ENCODE measurements at places on chromosomes 1 and 21.
A peak's percentile ranks its signal among the peaks of the same experiment; 100 is the strongest.

- no peak for DNase-seq
These were observed 2.5 kb downstream of the FCRL4 start for GRCh38 chr1:157595356-157595755.

- DNase-seq = peak; percentile 42
These were observed 113.3 kb upstream of the PTGFR start for GRCh38 chr1:78377356-78377928.

DNA sequence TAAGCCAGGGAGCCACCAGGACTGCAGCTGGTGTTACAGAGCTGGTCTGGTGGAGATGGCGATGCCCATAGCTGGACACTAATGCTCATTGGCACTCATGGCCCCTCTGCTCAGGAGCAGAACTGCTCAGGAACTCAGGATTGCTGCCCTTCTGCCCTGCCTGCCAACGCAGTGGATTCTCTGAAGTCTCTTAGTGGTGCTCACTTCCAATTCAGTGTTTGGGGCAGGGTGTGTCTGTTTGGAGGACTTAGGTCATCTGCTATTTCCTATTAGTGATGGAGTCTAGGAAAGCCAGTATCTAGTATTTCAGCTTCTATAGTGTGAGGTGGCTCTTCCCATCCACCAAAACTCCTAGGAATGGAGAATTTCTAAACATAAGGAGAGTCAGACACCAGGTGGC lies 29.1 kb downstream of the S100A10 start:
- DNase-seq = no peak

DNA sequence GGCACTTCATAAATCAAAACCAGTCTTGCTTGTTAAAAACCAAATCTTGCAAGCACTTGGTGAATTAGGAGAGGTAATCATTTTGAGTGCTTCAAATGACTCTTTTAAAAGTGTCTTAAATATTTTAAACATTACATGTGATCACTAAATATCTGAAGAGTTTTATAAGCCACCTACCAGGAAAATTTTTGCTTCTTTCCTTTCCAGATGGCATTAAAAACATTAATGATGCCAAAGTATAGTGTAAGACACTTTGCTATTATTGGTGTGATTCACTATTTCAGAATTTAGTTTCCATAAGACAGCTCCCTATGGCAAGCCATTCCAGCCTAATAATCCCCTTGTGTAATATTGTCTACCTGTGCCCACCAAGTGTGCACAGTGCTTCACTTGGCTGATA lies 548.8 kb upstream of the ADAMTS5 start:
- DNase-seq = no peak

- peak; percentile 74 for DNase-seq
These were observed 19.4 kb upstream of the KIF21B start for GRCh38 chr1:201042779-201043461.

DNA sequence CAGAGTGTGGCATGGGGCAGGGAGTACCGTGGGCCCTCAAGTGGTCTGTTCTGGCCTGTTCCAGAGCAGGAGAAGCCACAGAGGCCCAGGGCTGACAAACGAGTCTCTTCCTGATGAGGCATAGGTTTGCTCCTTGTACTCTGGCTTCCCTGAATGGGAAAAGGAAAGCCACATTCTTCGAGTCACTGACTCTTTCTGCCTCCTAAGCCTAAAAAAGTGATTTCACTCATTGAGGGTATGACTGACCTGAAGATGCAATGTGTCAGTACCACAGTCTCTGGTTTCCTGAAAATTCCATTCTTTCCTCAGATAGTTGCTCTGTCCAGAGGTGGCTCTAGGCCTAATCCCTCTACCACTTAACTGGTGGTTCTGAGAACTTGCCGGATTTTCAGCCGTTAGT lies 92.3 kb downstream of the KCNN3 start:
- no peak for DNase-seq

- no peak for DNase-seq
These were observed 82.1 kb downstream of the ADARB1 start for GRCh38 chr21:45156459-45156858.

DNA sequence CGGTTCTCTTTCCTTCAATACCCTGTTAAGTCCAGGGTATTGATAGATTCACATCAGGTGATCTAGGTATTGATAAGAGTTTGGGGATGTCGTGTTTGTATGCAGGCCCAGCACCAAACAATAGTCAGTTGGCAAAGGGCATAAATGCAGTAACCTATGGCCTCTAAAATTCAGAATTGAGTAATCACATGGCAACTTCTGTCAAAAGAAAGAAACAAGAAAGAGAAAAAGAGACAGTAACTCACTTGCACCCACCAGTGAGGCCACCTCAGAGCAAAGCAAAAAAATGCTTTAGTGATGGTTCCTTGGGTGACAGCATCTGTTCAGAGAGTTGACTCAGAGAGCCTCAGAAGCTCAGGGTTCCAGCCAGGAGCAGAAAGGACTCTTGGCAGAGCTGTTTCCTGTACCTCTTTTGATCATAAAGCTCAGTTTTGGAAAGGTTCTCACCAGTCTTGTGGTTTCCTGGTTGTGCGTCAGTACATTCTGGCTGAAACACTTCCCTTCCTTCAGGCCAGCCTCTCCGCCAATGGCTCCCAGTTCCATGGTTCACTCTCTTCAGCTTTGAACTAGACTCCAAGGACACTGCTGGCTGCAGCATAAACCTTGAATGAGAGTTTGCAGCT lies 70.1 kb upstream of the GORAB start:
- peak; percentile 82 for DNase-seq

DNA sequence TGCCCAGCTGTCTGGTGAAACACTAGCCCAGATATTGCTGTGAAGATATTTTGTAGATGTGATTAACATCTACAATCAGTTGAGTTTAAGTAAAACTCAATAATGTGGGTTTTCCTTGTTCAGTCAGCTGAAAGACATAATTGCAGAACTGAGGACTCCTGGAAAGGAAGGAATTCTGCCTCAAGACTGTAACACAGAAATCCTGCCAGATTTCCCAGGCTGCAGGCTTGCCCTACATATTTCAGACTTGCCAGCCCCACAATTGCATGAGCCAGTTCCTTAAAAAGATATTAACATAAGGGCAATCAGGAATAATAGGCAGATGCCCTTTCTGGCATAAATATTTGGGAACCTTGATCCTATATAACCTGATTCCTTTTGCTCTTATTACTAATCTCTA lies 14.2 kb upstream of the NIBAN1 start:
- DNase-seq = no peak

DNA sequence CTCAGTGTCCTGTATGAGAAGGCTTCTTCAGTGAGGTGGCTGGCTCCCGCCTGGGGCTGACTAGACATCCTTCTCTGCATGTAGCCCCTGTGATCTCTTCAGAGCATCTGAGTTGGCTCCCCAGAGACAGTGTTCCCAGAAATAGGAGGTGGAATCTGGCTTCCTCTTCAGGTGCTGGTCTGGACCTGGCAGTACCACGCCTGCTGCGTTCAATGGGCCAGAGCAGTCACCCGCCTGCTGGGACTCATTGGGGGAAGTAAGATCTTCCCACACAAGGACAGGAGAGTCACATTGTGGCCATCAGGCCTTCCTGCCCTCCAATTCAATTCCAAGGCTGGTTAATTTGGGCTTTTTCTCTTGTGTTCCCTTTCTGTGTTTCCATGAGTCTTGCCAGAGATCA lies 51.0 kb downstream of the ADARB1 start:
- DNase-seq = no peak

GRCh38 chr21:38712071-38712470 lies 93.7 kb upstream of the ETS2 start:
- DNase-seq = peak; percentile 57

DNA sequence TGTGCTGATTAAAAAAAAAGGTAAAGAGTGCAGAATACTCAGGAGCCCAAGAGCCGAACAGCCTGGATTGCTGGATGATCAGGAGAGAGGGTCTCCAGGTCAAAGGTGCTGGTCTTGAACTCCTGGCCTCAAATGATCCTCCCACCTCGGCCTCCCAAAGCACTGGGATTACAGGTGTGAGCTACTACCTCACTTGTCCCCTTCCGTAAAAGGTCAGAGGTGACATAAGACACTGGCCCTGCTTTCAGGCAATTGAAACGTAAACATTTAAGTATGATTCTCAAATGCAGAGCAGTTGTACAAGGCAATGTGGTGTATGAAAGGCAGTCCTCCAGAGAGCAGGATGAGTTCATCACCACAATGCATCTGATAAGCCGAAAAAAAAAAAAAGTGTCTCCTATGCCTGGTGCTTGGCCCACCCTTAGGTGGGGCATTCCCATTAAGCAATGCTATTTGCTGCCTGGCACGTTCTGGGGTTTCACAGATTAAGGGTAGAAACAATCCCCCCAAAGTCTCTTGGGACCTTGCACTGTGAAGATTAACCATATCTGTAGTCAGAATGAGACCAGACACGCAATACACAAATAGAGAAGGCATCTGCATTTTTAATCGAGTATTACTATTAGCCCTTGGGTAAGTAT lies 47.7 kb downstream of the PARP1 start:
- no peak for DNase-seq

- peak; percentile 51 for DNase-seq
These were observed 750 bp downstream of the NECAP2 start for GRCh38 chr1:16441282-16441665.

DNA sequence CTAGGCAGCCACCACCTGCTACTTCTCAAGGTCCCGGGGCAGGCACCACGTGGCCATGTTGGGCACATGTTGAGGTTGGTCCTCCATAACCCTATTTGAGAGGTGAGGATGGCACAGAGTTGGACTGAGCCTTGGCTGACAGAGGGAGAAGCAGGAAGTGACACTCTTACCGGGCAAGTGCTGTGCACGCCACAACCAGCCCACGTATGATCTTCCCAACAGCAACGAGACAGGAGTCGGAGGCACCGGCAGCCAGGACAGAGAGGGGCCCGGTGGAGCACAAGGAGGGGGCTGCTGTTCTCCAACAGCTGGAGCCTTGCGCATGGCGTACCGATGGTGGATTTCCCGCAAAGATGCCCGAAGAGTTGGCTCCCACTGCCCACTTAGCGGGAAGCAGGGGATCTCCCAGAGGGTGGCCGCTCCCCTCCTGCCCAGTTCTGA lies 3.4 kb downstream of the CLEC20A start:
- DNase-seq = no peak

- DNase-seq = no peak
These were observed 21.2 kb downstream of the MEF2D start for GRCh38 chr1:156479093-156480015.

GRCh38 chr1:242556276-242556675 lies 31.8 kb upstream of the PLD5 start:
- DNase-seq = no peak

DNA sequence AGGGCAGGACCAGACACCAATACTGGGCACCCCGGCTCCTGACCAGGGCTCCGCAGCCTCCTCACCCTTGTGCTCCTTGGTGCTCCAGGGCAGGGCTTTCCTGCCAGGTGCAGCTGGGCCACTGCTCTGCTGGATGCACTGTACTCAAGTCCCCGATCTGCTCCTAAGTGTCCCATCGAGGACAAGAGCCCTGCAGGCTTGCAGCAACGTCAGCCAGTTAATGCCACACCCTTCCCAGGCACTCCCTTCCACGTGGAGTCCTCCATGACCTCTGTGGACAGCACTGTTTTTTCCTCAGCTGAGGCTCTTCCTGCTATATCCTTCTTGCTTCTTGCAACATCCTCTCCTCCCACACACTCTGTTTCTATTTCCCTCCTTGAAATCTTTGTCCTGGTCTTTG lies 94.0 kb upstream of the NGF start:
- peak; percentile 30 for DNase-seq

- DNase-seq = peak; percentile 79
These were observed 166.8 kb upstream of the IVNS1ABP start for GRCh38 chr1:185483664-185484450.

DNA sequence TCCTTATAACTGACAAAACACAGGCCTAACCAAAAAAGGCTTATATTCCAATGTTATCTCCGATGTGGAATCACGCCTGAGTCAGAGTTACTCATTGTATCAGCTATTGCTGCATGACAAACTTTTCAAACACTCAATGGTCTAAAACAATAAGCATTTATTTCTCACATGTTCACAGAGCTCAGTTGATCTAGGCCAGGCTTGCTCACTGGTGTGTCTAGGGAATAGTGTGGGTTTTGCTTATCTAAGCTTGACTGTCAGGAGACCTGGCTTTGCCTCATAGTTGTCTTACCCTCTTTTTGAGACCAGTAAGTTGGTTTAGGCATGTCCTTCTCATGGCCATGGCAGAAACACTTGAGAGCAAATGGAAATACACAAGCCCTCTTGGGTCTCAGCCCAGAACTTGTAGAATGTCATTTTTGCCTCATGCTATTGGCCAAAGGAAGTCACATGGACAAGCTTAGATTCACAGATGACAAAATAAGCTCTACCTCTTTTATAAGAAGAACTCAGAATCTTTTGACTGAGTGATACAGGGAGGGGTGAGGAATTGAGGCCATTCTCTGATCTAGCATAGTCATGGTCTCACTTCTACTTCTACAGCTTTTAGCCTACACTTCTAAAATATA lies 130.8 kb downstream of the HMCN1 start:
- peak; percentile 93 for DNase-seq

DNA sequence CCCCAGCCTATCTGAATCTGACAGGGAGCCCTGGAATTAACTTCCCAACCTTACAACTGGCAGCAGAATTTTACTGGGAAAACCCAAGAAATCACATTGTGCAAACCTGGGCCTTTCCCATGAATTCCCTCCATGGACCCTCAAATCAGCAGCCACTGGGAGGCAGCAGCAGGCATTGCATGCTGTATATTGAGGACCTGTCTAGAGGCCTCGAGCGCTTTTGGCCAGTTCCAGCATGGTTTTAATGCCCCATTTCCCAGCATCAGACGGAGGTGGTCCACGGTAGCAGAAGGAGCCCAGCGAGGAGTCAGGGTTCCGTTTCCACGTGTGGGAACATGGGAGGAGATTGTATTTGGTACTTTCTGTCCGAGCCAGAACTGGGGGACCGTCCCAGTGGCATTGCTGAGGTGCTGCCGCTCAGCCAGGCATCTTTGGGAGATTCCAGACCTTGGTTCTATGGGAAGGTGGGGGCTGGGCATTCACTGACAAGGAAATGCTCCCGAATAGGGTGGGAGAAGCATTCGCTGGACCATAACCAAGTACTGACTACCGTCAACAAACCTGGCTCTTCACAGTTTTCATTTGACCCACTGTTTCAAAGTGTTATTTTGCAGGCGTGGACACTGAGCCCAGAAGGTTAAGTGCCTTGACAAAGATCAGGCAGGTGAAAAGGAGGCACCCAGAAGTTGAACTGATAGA lies 15.9 kb downstream of the BMP8A start:
- DNase-seq = peak; percentile 47

- no peak for DNase-seq
These were observed 917.9 kb upstream of the B3GALT2 start for GRCh38 chr1:194104247-194104844.

DNA sequence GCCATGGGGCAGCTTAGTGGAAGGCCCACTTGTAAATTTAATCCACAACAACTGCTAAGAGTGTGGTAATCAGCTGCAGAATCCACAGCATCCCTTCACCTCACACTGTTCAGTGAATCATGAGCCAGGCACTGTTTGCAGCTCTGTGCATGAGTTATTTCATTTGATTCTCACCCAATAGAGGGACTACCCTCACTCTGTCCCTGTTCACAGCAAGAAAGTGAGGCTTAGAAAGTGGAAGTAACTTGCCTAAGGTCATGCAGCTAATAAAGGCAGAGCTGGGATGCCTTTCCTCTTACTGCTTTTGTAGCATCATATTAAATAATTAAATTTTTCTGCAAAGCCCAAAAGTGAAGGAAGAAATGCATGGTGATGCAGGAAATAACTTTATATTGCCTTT lies 346.5 kb upstream of the PLD5 start:
- DNase-seq = no peak

GRCh38 chr1:179310721-179311120 lies 17.1 kb downstream of the SOAT1 start:
- DNase-seq = peak; percentile 95
